Activated naive CD4-positive, alpha-beta T cell (primary cell): ENCODE measurements at places on chromosomes 7 and 10.

- DNase-seq = no peak
Measured at GRCh38 chr7:28155019-28155660, 25.5 kb downstream of the JAZF1 start.

- no peak for DNase-seq
Measured at GRCh38 chr10:15363031-15363430, 8.1 kb downstream of the FAM171A1 start.

DNA sequence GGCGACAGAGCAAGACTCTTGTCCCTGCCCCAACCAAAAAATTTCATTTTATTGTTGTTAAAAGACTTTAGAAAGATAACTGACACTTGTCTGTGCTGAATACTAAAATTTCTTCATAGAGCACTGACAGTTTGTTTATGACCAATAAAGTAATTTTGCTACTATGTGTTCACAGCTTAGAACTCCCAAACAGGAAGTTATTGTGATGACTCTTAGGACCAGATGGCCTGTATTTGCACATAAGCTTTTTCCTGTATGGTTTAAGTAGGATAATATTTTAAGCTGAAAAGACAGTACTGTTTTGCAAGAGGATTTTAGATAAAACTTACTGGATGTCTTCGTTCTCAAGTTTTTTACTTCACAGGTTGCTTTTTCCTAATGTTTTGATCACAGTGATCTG is 80.7 kb downstream of the MMRN2 start:
- no peak for DNase-seq

DNA sequence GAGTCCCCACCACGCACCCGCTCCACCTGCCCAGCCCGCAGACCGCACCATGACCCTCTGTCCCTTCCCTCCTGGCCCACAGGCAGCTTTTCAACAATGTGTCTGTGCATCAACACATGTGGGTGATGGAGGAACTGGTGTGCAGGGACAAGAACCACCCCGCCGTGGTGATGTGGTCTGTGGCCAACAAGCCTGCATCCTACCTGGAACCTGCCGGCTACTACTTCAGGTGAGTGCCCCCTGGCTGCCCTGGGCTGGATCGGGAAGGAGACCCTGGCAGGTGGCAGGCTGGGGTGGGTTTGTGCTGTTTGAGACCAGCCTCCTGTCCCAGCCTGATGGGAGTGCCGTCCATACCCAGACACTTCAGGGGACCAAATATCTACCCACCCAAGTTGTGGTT is 69.6 kb downstream of the ZNF727 start:
- DNase-seq = no peak

DNA sequence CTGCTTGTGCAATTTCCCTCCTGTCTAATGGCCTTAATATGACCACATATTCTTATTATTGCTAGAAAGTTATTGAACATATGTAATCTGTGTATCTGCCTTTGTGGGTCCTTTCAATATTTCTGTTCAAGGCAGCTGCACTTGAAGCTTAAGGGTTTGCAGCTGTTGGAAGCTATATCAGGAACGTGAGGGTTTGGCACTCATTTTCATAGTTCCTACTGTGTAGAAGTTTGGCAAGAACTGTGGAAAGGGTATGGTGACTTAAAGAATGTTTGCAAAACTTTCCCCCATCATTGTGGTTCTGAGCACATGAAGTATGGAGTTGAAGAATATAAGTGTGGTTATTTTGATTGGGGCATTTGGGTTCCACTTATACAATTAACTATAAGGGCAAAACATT is 144.7 kb upstream of the SEMA3A start:
- no peak for DNase-seq

DNA sequence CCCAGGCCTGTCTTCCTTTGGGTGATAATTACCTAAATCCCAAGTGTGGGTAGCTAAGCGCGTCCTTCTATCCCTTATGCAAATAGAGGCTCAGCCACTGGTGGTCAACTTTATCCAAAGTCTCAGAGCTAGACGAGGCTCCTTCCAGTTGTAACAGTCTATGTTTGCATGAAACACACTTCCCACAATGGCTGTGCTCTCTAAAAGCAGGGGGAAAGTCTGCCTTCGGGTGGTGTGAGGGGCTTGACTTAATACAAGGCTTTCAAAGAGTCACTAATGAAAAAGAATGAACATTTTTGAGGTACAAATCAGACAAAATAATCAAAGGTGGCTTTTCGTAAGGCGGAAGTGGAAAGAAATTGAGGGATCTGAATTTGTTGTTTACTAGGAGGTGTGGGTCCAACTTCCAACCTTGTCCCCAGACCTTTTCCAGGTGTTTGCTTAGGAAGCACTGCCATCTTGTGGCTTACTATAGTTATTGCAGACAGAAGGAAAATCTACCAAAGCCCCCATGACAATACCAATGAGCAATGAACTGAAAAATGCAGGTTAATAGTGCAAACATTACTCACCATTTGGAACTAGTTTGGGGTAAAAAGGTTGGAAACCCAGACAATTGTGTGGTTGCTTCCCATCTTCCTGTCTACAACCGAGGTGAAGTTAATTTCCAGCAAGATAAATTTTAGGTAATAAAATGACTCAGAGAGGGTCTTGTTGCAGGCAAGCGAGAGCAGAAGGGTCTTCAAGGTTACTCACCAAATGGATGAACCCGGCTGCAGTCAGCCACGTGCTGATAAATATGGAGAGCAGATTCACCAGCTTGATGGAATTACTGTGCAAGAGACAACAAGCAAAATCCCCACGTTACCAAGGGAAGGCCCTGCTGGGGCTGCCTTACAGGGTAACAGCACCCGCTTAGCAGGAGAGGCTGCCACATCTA is 525.7 kb downstream of the KCNMA1 start:
- no peak for DNase-seq

DNA sequence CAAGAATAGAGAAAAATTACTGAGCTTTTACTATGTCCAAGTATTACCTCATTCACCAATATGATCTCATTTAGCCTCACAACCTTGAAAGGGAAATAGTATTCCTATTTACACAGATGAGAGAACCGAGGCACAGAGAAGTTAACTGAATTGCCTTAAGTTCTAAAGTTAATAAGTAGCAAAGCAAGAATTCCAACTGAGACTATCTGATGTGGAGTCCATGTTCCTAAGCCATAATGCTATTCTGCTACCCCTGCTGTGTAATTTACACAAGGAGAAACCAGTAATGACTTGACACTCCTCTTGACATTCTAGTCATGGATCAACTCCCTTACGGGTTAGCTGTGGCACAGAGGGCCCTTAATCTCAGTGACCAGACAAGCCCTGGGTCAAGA is 60.7 kb downstream of the ABCB4 start:
- DNase-seq = no peak

GRCh38 chr7:78074713-78075112 is 276.1 kb downstream of the PHTF2 start:
- DNase-seq = no peak

DNA sequence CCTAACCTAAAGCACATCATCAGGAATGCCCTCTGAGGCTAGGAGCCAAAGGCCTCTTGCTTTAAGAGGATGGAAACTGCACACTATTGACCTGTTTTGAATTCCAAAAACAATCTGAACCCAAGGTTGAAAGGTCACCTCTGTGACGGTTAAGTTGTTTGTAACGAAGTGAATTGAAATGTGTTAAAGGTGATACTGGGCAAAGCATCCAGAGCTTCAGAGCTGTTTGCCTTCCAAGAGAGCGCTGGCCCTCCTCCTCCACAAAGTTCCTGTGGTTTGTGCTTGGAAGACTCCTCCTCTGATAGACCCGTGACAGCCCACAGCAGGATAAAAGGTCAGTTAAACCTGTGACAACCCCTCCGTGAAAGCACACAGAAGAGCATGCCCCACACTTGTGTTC is 133.7 kb upstream of the CTTNBP2 start:
- DNase-seq = no peak

DNA sequence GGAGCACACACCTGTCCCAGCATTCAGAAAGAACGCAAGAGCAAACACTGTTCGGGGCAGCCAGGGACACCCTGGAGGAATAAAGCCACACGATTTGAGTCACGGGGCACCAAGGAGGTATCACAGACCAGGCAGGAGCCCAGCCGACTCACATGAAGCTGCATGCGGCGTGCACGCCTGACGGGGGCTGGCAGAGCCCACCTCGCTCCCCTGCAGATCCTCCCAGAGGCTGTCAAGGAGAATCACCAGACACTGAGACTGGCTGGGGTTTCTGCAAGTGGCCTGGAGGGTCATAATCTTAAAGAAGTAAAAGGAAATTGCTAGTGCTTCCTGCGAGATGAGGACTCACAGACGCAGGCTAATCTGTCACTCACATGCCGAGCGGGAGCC is 61.6 kb downstream of the TCERG1L start:
- no peak for DNase-seq

DNA sequence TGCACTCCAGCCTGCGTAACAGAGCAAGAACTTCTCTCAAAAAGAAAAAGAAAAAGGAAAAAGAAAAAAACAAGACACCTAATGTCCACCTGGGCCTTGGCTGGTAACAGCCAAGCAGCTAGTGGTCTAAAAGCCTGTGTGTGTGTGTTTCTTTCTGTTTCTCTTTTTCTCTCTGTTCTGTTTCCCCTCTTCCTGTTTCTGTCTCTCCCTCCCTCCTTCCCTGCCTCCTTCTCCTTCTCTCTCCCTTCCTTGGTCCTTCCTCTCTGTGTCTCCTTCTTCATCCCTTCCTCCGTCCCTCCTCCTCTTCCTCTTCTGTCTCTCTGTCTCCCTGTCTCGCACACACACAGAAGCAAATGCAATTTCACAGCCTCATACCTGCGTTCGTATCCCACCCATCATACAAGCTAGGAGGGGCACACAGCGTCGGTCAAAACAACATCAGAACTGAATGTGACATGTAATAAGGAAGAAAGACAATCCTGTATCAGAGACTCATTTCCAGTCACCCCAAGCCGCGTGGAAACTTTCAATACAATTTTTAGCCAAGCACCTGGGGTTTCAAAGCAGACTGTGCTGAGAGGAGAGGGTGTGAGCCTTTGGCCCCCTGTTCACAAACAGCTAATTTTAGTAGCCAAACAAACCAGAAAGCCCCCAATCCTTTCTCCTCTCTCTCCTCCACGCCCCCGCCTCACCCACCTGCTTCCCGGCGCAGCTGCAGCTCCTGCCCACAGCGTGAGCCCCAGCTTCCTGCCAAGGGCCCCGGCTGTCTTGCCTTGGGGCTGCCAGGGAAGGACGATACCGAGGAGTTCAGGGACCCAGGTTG is 50.2 kb upstream of the GNA12 start:
- DNase-seq = no peak

- DNase-seq = no peak
Measured at GRCh38 chr7:96558093-96558492, 151.6 kb downstream of the SEM1 start.

DNA sequence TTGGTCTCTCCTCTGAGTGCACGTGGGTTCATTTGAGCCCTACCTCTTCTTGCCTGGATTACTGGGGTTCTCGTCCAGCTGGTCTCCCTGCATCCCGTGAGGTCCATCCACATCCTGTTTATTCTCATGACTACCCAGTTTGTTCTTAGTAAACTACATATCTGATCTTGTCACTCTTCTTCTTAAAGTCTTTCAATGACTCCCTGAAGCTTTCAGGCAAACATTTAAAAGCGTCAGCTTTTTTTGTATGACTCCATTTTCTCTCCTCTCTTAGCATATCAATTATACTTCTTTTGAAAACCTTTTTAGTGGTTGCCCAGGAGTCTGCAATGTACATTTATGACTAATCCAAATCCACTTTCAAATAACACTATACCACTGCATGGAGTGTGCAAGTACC is 7.5 kb downstream of the SFXN2 start:
- no peak for DNase-seq

GRCh38 chr10:16497911-16498310 is 23.8 kb downstream of the C1QL3 start:
- no peak for DNase-seq

DNA sequence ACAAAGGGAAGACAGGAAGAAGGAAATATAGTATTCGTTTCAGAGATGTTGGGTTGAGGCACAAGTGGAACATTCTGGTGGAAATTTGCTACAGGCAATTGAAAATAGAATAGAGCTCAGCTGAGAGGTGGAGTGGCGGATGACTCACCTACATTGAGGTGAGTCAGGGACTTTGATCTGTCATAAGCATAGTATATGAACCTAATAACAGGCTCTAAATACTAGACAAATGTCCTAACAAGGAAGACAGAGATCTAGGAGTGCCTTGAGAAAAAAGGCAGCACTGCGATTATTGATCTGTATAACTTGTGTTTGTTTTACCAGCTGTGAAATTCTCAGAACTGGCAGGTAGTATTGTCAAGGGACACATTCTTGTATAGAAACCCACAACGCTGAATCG is 907 bp upstream of the IFRD1 start:
- peak; percentile 11 for DNase-seq

DNA sequence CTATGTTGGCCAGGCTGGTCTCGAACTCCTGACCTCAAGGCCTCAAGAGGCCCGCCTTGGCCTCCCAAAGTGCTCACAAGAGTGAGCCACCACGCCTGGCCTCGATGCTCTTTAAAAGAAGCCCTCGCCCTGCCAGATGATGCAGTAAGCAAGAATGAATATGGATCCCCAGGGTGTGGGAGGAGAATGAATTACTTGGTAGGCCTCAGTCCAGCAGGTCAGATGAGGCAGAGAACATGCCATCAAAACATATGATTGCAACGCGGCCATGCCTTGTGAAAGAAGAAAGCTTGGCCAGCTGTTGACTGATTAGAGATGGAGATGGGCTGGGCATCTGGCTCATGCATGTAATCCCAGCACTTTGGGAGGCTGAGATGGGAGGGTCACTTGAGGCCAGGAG is 68.7 kb downstream of the CAMK1D start:
- no peak for DNase-seq

DNA sequence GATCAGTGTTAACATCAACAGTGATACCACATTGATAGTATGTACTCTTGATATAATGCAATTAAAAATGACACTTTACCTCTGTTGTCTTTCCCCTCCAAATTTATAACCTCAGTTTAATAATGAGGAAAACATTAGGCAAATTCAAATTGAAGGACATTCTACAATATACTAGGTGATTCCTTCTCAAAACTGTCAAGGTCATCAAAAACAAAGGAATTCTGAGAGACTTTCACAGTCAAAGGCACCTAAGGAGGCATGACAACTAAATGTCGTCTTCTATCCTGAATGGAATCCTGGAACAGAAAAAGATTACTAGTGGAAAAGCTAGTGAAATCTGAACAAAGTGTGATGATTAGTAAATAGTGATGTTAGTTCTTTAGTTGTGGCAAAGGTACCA is 22.3 kb upstream of the NXPH1 start:
- DNase-seq = no peak

DNA sequence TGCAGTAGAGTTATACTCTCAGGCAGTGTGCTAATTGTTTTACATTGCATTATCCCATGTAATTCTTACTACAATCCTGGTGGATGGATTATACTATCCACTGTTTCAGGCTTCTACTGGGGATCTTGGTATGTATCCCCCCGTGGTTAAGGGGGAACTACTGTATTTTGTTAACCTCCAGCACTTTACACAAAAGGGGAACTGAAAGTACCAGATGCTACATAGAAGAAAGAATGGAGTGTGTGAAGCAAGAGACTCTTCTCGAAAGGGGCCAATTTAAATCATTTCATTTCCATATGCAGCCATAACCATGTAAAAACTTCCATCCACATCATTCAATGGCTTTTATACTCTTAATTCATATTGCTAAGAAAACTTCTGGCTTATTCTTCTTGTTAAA is 69.4 kb downstream of the C1GALT1 start:
- DNase-seq = no peak
